Upper lobe of right lung (tissue), 1 donor: ENCODE measurements at places on chromosomes 1 and 21. TPM values are rescaled to one million over a fixed set of nuclear protein-coding genes. Genes with fewer than 3 reads are reported as not detected.

GRCh38 chr1:111214074-111214801 is 13.3 kb upstream of the CHI3L2 start:
- DNase-seq = no peak

- DNase-seq = no peak
Measured at GRCh38 chr1:206442101-206442500, 28.2 kb upstream of the IKBKE start.

DNA sequence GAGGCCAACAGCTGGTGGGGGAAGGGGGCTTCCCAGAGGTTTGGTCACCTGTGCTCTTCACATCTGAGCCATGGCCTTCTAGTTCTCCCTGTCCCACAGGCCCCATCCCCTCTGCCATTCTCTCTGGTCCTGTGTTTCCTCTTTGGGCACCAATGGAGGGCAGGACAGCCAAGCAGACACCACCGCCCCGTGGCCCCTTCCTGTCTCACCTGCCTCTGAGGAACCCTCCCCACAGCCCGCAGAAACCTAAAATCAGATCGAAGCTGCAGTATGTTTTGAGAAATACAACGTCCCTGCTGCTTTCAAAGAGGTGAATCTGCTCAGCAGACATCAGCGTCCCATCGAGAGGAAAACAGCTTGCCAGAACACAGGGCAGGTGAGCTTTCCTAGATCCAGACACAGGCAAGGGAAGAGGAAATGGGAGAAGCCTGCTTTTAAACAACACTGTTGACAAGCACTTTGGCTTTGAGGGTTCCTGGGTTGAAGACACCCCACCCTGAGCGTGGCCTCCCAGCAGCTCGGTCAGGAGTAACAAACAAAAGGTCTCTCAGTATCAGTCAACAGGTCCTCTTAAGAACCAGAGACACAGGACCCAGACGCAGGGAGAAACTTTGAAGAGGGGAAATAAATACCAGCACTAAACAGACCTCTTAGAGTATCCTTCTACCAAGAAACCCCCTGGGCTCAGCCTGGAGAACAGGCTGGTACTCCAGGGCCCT is 2.3 kb downstream of the PANK4 start:
- DNase-seq = no peak

NR1I3 gene
- total RNA-seq = not detected

- DNase-seq = no peak
Measured at GRCh38 chr1:24866211-24867083, 63.6 kb downstream of the RUNX3 start.

MAEL gene
- total RNA-seq = not detected

DNA sequence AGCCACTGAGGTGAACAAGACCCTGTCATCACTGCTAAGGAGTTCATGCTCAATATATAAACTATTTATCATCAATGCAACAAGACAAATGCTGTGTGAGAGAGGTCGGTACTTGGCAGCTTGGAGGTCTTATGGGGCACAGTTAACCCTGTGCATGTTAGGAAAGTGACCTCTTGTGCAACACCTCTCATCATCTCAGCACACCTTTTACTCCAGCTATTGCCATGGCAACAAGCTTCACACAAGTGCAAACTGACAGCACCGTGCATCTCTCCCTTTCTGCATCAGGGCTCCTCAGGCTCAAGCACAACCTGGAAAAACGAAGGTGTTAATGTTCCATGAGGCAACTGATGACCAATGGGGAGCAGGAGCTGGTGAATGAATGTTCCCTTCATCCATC is 14.7 kb upstream of the MYSM1 start:
- DNase-seq = no peak
